PC-9 (cell line): ENCODE measurements at places on chromosomes 12 and 14. TPM values are rescaled to one million over a fixed set of nuclear protein-coding genes. Genes with fewer than 3 reads are reported as not detected.

DNA sequence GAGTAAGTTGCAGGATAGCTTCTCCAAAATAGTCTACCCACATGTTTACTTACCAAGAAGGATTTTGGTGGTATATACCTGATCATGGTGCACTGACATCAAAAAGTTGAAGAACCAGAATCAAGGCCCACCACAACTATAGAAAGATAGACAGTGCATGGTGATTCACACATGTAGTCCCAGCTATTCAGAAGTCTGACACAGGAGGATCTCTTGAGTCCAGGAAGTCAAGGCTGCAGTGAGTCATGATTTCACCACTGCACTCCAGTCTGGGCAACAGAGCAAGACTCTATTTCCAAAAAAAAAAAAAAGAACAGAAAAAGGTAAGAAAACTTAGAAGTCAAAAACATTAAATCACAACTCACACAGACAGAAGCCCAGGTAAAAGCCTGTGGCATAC is 422.2 kb upstream of the FOXG1 start:
- no peak for DNase-seq

DNA sequence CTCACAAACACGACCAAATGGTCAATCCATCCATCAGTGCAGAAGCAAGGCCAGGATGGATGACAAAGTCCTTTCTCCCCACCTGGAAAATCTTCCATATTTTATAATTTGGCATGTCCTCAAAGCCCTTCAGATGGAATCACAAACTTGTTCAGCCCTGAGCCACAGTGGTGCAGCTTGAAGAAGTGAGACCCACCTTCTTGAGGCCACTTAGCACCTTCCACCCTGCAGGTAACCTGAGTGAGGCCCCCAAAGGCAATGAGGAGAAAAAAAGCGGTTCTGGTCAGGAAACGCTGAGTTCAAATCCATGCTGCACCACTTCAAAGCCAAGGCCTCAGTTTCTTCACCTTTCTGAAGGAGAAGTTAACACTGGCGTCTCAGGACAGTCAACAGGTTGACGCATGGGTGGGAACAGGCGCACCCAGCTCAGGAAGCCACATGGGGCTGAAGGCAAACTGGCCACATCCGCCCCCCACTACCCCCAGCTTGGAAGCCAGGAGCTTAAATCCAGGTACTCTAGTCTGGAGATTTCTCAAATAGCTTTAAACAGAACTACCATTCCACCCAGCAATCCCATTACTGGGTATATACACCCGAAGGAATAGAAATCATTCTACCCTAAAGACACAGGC is 320.4 kb downstream of the BCL11B start:
- no peak for DNase-seq

DNA sequence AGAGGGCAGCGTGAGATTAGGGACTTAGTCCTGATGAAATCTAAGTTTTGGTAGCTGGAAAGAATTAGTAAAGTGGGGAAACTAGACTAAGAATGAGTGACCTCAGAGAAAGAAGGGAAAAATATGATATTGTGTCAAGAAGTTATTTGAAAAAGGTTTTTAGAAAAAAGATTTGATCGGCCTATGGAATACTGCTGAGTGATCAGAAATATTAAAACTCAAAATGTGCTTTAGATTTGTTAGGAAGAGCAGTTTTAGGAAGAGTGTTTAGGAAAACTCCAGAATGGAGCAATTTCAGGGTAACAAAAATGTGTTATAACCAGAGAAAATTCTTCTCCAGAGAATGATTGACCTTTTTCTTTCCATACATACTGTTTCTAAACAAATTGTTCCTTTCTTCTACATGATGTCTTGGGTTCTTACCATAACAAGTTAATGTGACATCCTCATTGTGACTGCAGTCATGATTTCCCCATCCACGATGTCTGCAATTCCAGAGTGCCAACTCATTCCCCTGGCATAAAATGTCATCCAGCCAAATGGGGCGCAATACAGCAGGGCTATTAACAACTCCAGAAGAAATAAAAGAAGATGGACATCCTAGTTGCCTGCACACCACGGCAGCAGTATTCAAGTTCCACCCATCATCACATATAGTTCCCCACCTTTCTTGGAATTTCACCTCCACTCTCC is 11.8 kb downstream of the CD163L1 start:
- DNase-seq: no peak

DNA sequence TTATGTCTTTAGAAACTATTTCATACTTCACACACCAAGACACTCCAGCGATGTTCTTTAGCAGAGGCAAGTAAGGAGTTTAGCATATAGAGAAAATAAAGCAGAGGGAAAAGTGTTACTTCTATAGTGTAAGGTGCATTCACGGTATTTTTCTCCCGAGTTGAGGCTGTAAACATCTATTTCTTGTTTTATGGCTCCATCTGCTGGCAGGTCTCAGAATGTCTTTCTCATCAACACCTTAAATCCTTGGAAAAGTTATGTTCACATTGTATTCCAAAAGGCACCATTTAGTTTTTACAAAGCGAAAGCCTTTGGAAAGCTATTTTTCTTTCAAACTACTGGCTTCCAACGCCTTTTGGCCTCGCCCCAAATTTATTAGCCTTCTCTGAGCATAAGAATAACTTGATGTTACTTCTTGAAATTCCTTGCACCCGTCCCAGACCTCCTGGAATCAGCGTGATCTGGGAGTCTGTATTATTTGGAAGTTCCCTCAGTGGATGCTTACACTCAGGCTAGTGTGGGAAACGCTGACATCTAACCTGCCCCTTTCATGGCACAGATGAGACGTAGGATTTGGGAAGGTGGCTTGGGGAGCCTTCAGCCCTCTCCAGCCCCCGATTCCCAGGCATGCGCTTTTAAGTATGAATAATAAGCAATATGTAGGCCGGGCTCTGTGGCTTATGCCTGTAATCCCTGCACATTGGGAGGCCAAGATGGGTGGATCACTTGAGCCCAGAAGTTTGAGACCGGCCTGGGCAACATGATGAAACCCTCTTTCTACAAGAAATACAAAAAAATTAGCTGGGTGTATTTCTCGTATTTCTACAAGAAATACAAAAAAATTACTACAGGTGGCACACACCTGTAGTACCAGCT is 1.9 kb upstream of the PIWIL1 start:
- DNase-seq: no peak

DNA sequence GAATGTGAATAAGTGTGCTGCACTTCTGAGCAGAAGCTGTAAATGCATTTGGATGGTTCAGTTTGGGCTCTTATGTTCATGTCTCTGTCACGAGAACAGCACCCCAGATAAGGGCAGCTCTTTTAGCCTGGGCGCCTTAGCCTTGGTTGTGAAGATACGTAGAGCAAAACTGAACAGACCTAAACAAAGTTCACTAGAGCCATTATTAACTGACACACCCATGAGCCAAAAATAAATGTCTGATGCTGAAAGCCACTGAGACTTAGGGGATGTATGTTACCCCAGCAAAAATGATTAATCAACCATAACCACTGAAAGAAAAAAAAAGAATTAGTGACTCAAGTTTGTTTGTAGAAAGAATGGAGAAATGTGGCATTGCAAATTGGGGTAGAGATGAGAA is 343.4 kb downstream of the BCAT1 start:
- DNase-seq: no peak

GRCh38 chr12:57753756-57754337 is 1.1 kb upstream of the MARCHF9 start:
- no peak for DNase-seq

DNA sequence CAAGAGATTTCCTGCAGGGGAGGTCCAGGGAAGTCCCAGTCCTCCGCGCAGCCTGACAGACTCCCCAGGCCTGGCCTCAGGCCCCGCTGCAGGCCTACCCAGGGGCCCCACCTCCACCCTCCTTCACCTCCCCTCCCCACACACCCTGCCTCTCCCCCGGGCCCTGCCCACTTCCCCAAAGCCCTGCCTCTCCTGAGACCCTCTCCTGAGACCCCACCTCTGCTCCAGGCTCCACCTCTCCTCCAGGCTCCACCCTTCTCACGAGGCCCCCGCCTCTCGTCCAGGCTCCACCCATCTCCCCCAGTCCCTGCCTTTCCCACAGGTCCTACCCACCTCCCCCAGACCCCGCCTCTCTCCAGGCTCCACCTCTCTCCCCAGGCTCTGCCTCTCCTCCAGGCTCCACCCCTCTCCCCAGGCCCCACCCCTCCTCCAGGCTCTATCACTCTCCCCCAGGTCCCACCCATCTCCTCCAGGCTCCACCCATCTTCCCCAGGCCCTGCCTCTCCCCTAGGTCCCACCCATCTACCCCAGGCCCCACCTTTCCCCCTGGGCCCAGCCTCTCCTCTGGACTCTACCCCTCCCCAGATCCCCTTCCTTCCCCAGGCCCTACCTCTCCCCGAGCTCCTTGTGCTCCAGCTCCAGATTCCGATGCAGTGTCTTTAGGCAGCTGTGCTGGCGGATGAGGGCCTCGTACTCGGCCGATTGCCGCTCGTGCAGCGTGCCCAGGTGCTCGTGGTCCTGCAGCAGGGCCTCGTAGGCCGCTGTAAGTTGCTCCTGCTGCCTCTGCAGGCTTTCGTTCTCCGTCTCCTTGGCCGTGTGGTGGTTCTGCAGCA is 58.8 kb upstream of the GPR68 start:
- DNase-seq: no peak

GRCh38 chr12:58443273-58443980 is 476.9 kb downstream of the LRIG3 start:
- DNase-seq: no peak

- DNase-seq: no peak
These were observed 42.1 kb upstream of the FAM222A start for GRCh38 chr12:109671502-109671901.

- no peak for DNase-seq
These were observed 96.1 kb downstream of the APAF1 start for GRCh38 chr12:98741196-98741555.

GRCh38 chr14:101473045-101473729 is 88.1 kb upstream of the DIO3 start:
- no peak for DNase-seq

GRCh38 chr14:20499108-20499507 is 6.2 kb upstream of the RNASE10 start:
- DNase-seq: peak; percentile 17

- no peak for DNase-seq
These were observed 1.6 kb downstream of the GTSF1 start for GRCh38 chr12:54471793-54472192.

DNA sequence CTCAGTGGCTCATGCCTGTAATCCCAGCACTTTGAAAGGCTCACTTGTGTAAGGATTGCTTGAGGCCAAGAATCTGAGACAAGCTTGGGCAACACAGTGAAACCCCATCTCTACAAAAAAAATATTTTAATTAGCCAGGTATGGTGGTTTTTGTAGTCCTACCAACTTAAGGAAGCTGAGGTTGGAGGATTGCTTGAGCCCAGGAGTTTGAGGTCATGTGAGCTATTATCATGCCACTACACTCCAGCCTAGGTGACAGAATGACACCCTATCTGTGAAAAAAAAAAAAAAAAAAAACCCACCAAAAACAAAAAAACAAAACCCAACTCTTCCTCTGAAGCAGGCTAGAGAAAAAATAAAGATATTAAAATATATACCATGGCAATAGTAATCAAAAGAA is 41.2 kb downstream of the TMEM116 start:
- no peak for DNase-seq

DNA sequence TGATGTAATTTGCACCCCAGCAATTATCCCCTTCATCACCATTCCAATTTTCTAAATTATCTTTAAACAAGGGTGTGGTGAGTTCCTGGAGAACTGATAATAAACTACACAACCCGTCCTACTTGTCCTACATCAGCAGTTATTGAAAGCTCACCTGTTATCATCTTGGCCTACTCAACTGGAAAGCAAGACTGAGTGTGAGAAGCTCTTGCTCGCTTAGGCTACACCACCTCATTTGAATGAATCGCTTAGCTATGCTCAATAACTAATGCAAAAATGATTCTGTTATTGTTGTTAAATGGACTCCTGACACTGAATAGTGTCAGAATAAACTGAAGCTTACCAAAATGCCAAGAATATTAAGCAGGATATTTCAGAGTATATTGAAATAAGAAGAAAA is 115.4 kb upstream of the BTG1 start:
- DNase-seq: no peak

The TAS2R7 gene
- total RNA-seq: not detected in 2 replicates

The BMP4 gene
- 62.4 and 63.5 TPM in 2 replicates for total RNA-seq

The BLOC1S1 gene
- 81.1 and 101 TPM in 2 replicates for total RNA-seq

The ALDH2 gene
- 38.9 and 42.1 TPM in 2 replicates for total RNA-seq

The A2M gene
- not detected in 2 replicates for total RNA-seq
